ENCODE measurements at places on chromosomes 7 and 10.

DNA sequence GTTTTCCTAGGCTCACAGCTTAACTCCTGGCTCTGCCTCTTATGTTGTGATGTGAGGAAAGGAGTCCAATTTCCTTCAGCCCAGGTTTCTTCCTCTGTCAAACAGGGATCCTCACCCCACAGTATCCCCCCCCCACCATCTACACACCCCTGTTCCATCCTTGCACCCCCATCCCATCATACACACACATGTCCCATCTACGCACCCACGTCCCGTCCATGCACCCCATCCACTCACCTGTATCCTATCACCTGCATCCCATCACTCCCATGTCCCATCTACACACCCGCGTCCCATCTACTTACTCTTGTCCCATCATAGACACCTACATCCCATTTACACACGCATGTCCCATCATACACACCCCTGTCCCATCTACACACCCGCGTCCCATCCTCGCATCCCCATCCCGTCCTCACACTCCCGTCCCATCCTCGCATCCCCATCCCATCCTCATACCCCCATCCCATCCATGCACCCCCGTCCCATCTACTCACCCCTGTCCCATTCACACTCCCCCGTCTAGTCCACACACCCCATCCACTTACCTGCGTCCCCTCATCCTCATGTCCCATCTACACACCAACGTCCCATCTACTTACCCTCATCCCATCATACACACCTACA is 117.3 kb downstream of the TRRAP start:
- DNase-seq, result no peak

DNA sequence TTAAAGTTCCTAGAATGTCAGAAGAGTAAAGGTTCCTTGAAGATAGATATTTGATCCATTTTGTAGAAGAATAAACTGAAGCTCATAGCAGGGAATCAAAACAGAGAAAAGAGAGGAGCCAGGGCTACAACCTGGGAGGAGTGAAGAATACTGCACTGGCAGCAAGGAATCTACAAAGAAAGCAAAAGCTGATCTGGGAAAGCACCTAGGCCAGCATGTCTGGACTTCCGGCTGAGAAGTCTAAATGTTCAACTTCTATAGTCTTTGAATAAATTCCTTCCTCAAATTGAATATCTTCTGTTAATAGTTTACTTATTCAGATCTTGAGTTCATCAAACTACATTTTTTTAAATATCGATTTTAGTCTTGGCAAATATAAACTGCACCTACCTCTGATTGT is 78.2 kb downstream of the VPS41 start:
- no peak for DNase-seq

DNA sequence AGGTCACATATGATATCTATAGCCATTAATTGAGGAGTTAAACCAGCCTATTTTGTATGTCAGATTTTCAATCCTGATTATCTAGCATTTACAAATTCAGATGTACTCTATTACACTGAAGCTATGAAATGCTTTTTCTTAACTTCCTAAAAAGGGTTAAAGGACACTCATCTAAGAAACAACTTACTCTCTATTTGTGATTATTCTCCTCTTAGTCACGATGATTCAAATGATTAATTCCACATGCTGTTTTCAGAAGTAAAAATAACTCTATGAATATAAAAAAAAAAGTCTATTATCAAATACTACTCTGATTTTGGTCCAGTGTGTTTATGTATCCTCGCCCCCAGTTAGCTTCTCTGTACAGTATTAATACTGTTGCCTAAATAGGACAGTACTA is 1199.9 kb downstream of the GATA3 start:
- DNase-seq, result no peak

DNA sequence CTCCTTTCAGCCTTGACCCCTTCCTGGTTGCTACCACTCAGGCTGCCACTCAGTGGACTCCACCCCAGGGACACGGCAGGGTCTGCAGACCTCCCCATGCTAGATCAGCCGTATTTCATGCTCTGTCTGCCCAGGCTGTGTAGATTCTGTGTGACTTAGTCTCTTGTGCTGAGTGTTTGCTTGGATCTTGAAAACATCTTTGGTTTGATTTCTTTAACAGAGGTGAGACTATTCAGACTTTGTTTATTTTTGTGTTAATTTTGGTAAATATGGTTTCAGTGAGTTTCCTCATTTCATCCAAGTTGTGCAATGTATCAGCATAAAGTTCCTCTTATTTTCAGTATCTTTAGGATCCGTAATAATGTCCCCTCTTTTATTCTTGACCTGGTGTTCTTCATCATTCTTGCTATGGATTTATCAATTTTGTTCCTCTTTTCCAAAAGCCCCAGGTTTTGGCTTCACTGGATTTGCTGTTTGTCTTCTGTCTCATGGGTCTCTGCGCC is 21.2 kb upstream of the PWWP2B start:
- DNase-seq, result no peak

- no peak for DNase-seq
These were observed 3.7 kb upstream of the SPACDR start for GRCh38 chr7:100467638-100468373.

- no peak for DNase-seq
These were observed 37.2 kb downstream of the CALML3 start for GRCh38 chr10:5561704-5562645.
